ENCODE measurements at places on chromosomes 16 and 17.

DNA sequence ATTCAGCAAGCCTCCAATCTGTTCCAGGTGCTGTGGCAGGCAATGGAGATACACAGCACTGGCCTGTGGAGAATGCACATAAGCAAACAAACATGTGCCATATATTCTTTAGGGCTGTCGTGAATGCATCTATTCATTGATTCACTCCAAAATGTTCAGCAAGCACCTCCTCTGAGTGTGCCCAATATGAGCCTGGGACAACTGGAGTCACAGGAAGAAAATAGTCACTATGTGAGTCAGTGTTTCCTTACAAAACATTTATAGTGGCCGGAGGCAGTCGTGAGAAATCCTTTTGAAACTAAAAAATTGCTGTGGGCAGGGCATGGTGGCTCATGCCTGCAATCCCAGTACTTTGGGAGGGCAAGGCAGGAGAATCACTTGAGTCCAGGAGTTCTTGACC is 310.1 kb downstream of the CA10 start:
- DNase-seq = no peak

- no peak for DNase-seq
These were observed 47.5 kb downstream of the ADCY7 start for GRCh38 chr16:50313596-50314478.

- no peak for DNase-seq
These were observed 11.8 kb downstream of the LASP1 start for GRCh38 chr17:38881600-38882191.

DNA sequence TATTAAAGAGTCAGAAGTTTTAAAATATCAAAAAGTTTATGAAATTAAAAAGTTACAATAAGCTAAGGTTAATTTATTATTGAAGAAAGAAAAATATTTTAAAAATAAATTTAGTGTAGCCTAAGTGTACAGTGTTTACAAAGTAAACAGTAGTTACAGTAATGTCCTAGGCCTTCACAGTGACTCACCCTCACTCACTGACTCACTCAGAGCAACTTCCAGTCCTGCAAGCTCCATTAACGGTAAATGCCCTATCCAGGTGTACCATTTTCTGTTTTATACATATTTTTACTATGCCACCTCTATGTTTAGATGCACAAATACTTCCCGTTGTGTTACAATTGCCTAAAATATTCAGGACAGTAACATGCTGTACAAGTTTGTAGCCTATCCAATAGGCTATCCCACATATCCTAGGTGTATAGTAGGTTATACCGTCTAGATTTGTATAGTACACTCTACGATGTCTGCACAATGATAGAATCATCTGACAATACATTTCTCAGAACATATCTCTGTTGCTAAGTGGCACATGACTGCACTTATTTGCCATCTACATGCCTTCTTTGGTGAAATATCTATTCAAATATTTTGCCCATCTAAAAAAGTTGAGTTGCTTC is 67.2 kb upstream of the WSB1 start:
- DNase-seq = no peak

GRCh38 chr17:11935734-11936406 is 61.4 kb downstream of the ZNF18 start:
- no peak for DNase-seq

GRCh38 chr17:77163001-77163400 is 22.2 kb downstream of the SEC14L1 start:
- no peak for DNase-seq

GRCh38 chr17:76626442-76626841 is 17.1 kb downstream of the ST6GALNAC1 start:
- DNase-seq = no peak

GRCh38 chr16:88606148-88606757 is 32.1 kb upstream of the IL17C start:
- no peak for DNase-seq

DNA sequence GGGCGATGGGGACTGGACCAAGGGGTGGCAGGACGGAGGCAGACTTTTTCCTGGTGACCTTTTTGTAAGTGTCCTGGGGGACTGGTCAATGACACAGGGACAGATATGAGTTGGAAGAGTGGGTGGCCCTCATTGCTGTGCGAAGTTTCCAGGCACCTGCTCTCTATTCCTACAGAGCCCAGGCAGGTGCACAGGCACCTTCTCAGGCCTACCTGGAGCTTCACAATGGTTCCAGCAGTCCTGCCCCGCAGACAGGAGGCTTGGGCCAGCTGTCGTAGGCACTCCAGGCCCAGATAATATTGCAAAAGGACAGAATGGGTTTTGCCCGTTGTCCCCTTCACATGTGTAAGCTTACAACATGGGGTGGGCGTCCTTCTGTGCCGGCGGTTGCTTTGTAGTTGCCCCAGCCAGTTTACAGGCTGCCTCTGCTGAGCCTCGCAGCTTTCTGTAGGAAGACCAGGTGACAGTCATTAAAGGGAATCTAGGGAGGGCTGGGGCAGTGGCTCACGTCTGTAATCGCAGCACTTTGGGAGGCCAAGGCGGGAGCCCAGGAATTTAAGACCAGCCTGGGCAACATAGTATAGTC is 84.3 kb downstream of the ARHGAP23 start:
- DNase-seq = no peak

GRCh38 chr17:20155258-20156195 is 146.4 kb downstream of the SPECC1 start:
- peak; percentile 83 for DNase-seq

GRCh38 chr16:56888806-56889205 is 23.8 kb downstream of the SLC12A3 start:
- no peak for DNase-seq

GRCh38 chr17:7502987-7503386 is 18.8 kb downstream of the POLR2A start:
- DNase-seq = no peak

DNA sequence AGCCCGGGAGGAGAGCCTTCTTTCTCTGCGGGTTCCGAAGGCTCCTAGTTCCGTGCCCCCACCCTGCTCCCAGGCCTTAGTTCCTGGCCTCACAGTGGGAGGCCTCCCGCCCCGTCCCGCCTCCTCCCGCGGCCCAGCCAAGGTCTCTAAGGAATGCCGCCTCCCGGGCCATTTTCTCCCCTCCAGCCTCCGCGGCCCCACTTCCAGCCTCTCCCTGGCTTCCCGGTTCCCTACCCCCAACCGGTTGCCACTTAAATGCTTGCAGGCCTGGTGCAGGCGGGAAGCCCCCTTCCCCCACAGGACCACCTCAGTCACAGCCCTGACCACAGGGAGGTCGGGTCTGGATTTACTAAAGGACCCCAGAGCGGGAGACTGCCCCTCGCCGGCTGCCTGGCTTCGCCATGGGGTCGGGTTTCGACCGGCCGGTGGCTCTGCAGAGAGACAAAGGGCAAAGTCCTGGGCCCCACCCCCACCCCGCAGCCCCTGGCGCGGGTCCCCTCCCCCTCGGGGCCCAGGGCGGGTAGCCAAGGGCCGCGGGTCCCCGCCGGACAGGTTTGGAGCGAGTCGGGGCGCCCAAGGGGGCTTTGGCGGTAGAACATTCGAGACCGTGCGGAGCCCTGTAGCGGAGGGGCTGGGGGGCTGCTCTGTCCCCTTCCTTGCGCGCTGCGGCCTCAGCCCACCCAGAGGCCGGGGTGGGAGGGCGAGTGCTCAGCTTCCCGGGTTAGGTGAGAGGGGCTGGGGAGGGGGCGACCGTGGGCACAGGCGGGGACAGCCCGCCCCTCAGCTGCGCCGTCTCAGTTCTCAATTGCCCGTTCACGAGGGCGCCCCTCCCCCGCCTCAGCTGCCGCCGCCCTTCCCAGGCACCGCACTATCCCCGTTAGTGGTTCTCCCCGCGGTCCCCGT is 16.4 kb downstream of the IGF2BP1 start:
- no peak for DNase-seq

GRCh38 chr16:12569061-12569460 is 234.6 kb downstream of the CPPED1 start:
- no peak for DNase-seq

- no peak for DNase-seq
These were observed 2.5 kb downstream of the TNK1 start for GRCh38 chr17:7383371-7383741.

- no peak for DNase-seq
These were observed 9.6 kb downstream of the ACE start for GRCh38 chr17:63486317-63487013.

DNA sequence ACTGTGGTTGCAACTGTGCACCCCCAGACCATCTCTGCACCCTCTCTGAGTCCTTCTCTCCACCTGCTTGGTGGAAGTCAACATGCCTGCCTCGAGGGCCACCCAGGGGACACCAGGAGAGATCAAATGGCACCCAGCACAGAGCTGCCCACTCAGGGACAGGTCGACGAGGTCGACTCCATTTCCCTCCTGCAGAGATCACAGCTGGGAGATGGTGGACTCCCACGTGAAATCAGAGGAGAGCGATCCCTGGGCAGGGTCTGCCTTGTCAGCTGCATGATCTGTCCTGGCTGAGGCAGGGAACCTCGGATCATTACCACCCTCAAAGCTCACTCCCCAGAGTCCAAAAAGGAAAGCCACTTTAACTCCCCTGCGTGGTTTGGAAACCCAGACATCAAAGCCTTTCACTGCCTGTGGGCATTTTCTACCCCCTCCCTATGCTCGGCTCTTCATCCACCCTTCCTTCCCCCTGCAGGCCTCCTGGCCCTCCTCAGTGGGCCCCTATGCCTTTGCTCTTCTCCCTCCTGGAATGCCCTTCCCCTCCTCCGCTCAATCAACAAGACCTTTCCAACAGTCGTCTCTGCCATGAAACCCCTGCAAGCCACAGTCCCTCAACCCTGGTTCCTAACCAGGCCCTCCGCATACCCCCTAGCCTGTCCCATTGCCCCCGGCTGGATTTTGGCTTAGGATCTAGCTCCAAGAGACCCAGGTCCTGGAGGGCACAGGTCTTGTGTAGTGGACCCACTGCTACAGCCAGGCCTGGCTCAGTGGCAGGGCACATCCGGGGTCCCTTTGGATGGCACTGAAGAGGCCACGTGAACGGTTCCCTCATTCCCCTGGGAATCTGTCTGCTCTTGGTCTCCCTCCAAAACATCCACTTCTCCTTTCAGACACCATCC is 103.8 kb upstream of the RPL38 start:
- no peak for DNase-seq

- DNase-seq = no peak
These were observed 51.2 kb downstream of the COTL1 start for GRCh38 chr16:84566545-84567257.

DNA sequence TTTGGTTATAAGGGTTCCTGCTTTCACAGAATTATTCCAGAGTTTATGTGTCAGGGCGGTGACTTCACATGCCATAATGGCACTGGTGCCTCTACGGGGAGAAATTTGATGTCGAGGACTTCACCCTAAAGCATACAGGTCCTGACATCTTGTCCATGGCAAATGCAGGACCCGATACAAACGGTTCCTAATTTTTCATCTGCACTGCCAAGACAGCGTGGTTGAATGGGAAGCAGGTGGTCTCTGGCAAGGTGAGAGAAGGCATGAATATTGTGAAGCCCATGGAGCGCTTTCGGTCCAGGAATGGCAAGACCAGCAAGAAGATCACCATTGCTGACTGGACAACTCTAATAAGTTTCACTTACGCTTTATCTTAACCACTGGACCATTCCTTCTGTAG is 39.6 kb upstream of the CDRT4 start:
- DNase-seq = no peak

DNA sequence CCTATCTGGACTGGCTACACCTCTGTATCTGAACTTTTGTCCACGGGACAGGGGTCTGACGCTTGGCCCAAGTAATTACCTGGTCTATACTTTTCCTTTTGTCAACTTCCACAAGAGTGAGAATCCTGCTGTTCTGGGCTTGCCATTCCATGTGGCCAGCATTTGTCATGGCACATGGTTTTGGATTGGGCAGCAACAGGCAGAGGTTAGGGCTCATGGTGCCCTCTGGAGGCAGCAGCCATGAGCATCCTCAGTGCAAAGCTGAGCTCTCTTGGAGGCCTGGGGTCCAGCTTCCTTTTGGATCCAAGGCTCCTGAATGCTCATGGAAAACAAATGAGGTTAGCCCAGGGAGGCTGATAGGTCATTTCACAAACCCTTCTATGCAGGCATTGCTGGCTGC is 7.5 kb upstream of the EDC4 start:
- DNase-seq = no peak

GRCh38 chr16:14485121-14485551 is 144.9 kb downstream of the PARN start:
- no peak for DNase-seq

- DNase-seq = no peak
These were observed 792 bp downstream of the SECTM1 start for GRCh38 chr17:82332669-82333278.

DNA sequence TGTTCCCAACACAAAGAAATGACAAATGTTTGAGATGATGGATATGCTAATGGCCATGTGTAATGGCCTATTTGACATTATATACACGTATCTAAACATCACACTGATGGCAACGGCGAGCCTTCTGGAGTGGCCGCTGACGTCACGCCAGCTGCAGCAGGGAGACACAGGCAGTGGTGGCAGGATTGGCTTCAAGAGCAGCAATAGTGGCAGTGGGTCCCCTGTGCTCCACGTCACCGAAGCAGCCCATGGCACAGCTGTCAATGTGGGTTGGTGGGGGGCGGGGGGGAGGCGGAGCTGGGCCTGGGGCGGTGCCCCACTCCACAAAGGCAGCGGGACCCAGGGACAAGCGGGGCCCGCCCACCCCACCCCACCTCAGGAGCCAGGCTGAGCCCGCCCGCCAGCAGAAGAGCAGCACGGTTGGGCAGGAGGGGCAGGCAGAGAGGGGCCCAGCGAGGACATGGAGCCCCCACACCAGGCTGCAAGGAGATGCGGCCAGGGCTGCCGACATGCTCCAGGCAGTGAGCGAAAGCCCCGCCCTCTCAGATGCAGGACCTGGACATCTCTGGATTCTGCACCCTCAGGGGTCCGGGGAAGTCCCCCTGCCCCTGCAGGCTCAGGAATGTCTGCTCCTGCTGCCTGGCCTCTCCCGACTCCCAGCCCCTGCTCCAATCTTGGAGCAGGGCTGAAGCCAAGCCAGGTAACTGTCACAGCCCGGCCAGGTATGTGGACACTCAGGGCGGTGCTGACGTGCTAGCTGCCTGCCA is 64.6 kb downstream of the USP32 start:
- DNase-seq = no peak

DNA sequence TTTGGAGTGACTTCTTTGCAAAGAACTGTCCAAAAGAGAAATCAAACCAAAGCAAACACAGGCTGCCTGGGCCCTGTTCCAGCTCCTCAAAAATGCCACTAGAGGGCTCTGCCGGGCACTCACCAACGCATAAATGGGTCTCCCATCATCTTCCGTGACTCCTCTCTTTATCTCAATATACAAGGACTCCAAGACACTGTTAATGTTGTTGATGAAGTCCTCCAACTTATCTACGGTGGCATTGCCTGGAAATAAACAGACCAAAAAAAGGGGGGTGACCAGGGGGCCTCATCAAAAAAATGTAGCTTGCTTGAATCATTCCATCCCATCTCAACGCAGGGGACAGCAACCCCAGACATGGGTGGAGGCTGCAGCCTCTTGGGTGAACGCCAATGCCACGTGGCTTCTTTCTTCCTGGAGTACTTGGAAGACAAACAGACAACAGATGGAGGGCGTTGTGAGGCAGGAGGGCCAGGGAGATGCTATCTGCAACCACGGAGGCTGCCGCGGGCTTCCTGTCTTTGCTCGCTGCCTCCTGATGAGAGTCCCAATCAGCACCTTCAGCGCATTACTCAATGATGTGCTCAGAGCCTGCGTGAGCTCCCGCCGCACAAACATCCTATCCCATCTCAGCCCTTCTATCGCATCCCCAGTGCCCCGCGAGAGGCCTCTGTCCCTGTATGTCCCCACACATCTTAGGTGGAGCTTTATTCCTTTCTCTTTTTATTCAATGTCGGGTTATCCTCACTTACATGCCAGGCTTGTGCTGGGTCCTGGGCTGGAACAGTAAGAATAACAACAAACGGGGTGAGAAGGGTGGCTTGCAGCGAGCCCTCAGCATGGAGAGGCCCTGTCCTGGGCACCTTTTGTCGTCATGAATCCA is 32.0 kb downstream of the KDM8 start:
- no peak for DNase-seq

Measured in activated CD8-positive, alpha-beta memory T cell treated with anti-CD3 and anti-CD28 coated beads for 48 hours (primary cell).